ENCODE measurements at places on chromosomes 7 and 10.

- no peak for DNase-seq
Measured at GRCh38 chr10:79260811-79261740, 86.2 kb upstream of the PPIF start.

DNA sequence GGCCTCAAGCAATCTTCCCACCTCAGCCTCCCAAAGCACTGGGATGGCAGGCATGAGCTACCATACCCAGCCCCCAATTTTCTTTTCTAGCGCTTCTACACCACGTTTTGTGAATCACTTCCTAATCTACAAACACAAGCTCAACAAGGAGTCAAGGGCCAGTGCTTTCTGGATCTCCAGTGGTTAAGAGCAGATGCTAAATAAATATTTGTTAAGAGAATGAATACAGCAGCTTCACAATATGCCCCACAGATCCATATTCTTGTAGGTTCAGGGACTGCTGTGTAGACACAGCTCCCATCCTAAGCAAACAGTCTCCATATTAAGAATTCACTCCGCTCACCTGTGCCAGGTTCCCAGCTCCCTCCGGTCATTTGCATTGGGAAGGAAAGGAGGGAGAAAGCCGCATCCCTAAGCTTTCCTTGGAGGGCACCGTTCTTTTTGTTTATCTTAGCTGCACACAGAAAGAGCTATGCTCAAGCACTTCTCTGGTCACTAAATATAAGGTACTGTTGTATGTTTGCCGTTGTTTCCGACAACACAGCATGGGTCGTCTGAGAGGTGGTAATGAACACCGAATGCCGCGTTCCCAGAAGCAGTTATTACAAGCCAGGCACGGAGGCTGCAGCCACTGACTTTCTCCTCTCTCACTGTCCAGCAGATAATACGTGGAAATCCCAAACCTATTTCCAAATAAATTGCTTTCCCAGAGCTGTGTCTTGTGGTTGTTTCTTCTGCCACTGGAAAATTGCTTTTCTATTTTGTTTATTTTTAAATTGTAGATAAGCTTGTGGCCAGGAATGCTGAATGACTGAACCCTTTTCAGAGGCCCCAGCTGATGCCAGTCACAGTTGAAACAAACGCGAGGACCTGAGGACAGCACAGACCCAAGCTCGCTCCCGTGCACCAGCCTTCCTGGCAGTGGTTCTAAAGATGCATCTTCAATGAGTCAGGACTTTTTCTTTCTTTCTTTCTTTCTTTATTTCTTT lies 217.1 kb downstream of the PRPF18 start:
- DNase-seq: no peak

GRCh38 chr10:81498011-81498551 lies 376.9 kb upstream of the NRG3 start:
- DNase-seq: no peak

- no peak for DNase-seq
Measured at GRCh38 chr7:76193883-76194282, 7.8 kb upstream of the SRRM3 start.

DNA sequence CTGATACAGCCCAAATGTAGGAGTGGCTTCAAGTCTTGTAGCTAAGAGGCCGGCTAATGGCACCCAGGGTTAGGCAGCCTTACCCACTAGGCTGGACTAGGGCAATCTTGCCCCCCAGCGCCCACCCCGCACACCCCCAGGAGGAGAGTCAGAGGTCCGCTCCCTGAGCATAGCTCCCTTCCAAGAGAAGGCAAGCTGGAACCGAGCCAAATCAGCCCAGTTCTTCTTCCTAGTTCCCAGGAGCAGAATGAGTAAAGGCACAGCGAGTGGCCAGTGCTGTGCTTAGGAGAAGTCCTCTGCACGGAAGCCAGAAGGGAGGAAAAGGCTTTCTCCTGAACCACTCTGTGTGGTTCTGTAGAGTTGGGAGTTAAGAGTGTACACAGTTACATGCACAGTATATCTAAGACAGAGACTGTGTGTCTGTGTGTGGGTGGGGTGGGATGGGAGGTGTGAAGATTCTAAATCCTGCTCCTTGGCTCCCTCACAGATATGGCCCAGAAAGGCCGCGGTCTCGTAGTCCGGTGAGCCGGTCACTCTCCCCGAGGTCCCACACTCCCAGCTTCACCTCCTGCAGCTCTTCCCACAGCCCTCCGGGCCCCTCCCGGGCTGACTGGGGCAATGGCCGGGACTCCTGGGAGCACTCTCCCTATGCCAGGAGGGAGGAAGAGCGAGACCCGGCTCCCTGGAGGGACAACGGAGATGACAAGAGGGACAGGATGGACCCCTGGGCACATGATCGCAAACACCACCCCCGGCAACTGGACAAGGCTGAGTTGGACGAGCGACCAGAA lies 59.7 kb upstream of the PDCD4 start:
- DNase-seq: no peak

DNA sequence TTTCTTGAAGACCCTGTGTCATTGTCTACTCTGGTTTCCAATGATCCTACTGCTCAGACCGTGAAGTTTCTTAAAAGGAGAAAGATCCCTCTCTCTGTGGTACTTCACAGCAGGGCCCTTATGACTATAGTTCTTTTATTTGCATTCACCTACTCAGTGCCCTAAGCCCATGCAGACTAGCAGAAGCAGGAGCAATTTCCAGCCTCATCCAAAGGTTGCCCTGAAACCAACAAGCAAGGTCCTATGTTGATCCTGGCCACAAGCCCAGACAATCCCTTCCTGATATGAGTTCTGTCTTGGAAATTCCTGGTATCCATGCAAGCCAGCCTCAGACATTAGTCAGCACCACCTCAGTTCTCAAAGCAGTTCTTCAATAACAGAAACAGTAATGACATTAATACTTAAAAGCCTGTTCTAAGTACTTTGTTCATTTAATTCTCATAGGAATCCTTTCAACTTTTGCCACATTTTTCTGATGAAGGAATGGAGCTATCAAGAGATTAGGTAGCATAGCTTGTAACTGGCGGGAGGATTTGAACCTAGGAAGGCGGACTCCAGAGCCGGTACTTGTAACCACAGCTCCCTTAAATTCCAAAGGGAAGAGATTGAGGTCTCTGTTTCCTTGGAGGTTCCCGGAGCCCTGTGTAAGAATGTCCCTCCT lies 58.1 kb upstream of the ST8SIA6 start:
- no peak for DNase-seq

DNA sequence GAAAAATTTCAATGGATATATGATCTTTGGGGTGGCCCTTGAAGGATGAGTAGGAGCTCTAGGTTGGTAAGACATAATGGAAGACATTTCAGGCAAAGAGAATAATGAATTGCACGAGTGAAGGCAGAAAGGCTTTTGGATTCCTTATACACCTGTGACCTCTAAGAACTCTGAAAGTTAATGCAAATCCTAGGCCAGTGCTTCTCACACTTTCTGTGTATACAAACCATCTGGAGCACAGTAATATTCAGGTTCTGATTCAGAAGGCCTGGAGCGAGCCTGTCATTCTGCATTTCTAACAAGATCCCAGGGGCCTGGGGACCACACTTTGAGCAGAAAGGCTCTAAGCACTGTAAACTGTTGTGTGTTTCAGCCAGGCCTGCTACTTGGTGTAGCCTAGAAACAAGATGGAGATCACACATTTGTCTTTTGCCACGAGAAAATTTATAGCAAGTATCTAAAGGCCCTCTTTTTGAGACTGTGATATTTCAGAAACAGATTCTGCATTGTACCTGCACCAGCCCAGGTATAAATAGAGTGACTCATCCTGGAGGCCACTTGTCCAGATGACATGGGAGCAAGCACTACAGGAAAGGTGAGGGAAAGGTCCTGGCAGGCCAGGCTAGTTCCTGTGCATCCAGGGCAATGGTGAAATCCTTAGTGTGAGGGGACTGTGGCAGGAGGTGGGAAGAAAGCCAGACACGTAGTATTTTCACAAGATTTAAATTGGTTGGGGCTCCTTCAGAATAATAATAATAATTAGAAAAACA lies 24.4 kb downstream of the MRPS33 start:
- DNase-seq: no peak

- DNase-seq: no peak
Measured at GRCh38 chr10:521261-522250, 167.9 kb downstream of the DIP2C start.

Measured in stimulated activated CD4-positive, alpha-beta T cell treated with anti-CD3 and anti-CD28 coated beads, Interleukin-2, amount 100 ng/mL, for 24 hours (primary cell).